Choroid plexus epithelial cell (primary cell): ENCODE measurements at places on chromosomes 11 and 22.

DNA sequence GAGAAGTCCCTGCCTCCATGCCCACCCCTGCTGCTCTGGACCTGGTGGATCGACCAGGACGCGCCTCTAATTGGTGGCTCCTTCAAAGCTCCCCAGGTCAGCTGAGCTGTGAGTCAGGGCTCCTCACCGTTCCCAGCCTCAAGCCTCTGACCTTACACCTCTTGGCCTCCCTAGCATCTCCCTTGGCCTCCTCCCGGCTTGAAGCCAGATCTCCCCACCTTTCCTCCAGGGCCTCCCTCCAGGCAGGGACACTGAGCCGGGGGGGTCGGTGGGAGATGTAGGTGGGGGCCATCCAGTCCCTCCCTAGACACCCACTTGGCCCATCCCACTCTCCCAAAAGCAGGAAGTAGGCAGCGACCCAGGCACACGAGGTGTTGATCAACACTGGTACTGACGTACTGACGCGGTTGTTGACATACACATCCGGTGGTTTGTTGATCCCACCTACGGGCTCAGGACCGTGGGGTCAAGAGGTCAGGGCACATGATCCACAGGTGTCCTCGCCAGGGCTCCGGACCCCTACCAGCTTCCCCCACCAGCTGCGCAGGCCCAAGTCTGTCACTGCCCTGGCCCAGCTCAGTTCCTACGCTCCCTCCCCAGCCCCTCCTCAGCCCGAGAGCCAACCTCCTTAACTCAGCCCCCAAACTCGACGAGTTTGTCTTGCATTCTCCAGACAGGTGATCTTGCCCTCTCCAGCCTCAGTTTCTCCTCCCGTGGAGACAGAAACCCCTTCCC, 802 bp downstream of the ATG2A start:
- DNase-seq = peak; percentile 59

DNA sequence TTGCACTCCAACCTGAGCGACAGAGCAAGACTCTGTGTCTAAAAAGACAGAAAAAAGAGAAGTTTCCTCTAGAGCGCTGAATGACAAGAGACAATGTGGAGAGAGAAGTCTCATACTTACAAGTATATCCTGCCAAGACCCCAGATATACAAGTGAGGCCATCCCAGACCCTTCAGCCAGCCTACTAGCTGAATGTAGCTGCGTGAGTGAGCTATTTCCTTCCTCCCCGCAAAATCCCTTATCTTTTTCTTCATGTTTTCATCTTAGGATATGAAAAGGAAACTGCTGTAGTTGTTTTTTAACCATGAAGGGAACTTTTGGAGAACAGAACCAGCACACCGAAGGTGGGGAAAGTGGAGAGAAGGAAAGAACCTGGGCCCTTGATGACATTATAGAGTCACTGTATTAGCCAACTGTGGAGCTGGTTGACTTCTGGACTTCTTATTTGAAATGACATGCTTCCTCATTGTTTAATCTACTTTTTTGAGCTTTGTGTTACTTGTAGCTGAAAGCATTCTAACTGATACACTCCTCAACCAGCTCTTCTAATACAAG, 4.4 kb upstream of the DDX17 start:
- DNase-seq = no peak

GRCh38 chr22:31229402-31230079, 17.4 kb downstream of the LIMK2 start:
- peak; percentile 60 for DNase-seq

GRCh38 chr22:23282986-23283385, 102.7 kb downstream of the BCR start:
- DNase-seq = no peak

GRCh38 chr11:12539572-12539971, 134.6 kb upstream of the TEAD1 start:
- peak; percentile 87 for DNase-seq

GRCh38 chr11:2209370-2209801, 37.8 kb upstream of the TH start:
- no peak for DNase-seq

GRCh38 chr22:29555065-29555644, 1.6 kb upstream of the THOC5 start:
- DNase-seq = no peak

DNA sequence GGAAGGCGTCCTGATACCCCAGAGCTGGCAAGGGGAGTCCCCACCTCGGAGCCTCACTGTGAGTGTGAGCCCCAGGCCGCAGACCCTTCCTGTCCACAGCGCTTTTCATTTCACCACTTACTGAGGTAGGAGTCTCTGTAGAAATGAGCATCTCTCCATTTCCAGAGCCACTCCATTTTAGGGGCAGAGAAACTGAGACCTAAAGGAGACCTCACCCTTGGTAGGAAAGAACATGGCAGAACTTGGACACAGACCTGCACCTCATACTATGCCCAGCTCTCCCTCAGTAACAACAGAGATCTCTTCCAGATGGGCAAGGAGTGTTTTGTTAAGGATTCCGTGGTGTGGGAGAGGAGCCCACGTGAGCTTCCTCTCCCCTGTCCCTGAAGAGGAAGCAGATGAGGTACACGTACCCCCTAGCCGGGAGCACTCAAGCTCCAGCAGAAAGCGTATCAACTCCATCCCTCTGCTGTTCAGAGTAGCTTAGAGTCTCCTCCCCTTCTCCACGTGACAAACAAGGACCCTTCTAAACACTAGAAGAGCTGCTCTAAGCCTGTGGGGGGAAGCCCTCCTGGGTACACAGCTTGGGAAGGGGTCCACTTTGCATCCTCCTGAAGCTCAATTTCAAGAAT, 532 bp upstream of the VSIG2 start:
- no peak for DNase-seq

DNA sequence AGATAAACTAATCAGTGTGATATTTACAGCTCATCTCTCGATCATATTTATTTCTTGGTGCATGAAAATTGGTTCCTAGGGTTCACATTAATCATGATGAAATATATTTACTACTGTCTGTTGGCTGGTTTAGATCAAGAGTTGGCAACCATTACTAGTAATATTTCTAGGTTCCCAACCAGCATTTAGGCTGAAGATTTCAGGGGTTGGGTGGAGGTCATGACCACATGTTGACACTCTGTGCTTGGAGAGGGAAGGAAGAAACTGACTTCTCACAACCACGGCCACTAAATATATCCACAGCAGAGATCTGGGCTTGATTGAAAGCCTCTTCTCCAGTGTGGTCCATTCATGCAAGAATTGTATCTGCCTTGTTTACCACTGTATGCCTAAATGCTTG, 87.9 kb downstream of the ALX4 start:
- no peak for DNase-seq

GRCh38 chr11:108975641-108976071, 310.8 kb downstream of the DDX10 start:
- DNase-seq = no peak

GRCh38 chr11:111450480-111451320, 61.5 kb downstream of the BTG4 start:
- DNase-seq = no peak

DNA sequence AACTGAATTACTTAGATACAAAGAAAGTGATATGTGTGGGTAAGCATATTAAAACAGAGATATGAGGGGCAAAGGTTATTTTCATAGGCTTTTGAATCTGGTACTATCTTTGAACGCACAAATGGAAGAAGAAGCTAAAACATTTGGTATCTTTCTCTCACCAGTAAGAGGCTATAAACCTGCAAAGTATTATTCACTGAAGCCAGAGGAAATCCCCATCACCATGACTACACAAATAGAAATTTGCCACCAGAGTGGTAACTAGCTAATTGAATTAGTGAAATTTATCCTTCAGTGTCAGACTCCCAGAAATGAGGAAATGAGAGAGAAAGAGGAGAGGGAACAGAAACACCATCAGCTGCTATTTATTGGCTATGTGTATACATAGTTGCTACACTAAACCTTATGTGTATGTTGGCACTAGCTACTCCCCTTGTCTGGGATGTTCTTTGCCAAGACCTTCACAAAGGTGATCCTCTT, 503.4 kb downstream of the DLG2 start:
- no peak for DNase-seq

DNA sequence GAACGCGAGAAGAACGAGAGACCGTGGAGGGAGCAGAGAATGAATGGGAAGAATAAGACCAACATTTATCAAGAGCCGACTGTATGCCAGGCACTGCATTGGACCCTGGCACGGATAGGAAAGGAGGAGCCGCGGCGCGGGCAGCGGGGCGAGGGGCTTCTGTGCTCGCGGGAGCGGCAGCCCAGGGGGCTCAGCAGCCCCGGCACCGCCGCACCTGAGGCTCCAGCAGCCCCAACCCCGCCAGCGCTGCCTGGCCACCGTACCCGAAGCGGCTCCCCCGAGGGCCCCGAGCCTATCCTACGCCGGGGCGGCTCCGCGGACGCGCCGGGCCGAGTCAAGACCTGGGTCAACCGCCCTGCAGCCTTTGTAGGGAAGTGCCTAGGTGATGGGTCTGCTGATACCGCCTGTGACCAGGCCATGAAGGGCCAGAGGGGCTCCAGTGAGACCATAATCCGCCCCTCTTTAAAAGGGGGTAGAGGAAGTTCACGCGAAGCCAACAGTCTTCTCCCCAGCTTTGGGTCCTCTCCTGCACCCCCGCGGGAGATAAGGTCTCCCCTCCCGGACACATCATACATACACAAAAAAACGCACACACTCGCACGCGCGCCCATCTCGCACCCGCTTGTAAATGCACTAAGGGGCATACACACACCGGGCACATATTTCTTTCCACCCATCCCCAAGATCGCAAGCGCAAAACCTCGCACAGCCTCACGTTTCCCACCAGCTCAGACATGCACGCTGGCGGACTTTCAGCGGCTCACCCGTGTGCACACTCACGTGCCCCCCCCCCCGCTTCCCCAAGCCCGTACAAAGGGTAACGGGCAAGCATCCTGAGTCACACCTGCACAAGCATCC, 935 bp upstream of the RTN4RL2 start:
- DNase-seq = no peak

- DNase-seq = no peak
Observed at GRCh38 chr22:47849576-47849975, 1087.1 kb downstream of the TBC1D22A start.

GRCh38 chr11:61362542-61362875, 335 bp downstream of the TMEM138 start:
- DNase-seq = peak; percentile 77

DNA sequence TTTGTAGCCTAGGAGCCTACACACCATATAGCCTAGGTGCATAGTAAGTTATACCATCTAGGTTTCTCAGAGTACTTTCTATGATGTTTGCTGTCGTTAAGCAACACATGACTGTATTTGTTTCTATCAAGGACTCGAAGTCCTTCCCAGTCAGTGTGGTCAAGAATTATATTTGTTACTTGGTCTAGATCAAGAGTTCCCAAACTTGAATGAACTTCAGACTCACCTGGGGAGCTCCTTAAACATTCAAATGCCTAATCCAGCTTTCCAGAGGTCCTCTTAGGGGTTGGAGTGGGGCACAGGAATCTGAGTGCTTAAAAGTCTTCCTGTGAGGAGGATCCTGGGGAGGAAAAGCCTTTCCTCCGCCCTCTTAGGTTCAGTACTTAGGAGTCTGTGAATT, 41.5 kb upstream of the PAMR1 start:
- DNase-seq = no peak
